ENCODE measurements at places on chromosomes 5 and 9.

- DNase-seq, result no peak
Measured at GRCh38 chr9:127015921-127016512, 101.4 kb downstream of the RALGPS1 start.

DNA sequence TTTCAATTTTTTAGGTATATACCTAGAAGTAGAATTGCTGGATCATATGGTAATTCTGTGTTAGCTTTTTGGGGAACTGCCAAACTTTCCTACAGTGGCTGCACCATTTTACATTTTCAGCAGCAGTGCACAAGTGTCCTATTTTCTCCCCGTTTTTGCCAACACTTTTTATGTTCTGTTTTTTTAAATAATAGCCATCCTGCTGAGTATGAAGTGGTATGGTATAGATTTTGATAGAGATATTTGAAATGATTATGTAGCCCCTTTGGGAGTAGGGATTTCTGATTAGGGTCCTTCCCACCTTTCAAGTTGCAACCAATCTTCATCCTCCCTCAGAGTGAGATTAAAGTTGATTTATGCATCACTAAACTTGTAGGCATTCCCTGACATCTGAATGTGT lies 76.5 kb downstream of the ARHGEF28 start:
- DNase-seq, result no peak

DNA sequence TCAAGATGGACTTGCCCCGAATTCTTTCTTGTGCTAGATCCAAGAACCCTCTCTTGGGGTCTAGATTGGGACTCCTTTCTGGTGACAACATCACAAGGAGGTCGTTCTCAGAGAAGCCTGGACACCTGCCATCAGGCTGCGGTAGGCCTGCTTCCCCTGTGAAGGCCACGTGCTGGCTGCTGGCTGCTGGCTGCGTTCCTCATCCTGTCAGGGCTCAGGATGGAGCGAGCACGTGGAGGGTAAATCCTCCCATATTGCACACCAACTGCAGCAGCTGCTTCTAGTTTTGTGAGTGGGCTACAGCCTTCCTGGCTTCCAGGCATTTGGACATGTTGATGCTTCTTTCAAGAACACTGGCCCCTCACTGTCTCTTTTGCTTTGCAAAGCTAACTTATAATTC lies 95.6 kb downstream of the HSPA4 start:
- no peak for DNase-seq

DNA sequence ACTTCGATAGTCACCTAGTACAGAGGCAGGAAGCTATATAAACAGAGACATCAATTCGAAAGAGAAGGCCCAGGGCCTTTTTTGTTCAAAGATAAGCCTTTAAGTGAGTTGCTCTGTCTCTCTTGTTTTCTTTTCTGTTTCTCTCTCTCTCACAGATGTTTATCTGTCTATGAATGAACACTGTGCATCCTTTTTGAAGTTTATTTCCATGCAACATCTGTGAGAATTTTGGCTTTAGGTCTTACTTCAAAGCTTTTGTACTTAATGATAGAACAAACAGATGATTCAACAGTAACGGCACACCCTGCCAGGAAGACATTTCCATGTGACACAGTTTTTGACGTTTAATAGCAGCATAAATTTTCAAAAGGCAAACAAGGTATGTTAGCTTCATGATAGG lies 1413.1 kb upstream of the CDH6 start:
- DNase-seq, result no peak

GRCh38 chr9:34956648-34957047 lies 1.4 kb upstream of the PHF24 start:
- DNase-seq, result no peak

GRCh38 chr9:14554886-14555285 lies 138.3 kb downstream of the ZDHHC21 start:
- no peak for DNase-seq

GRCh38 chr9:95127249-95128176 lies 190.0 kb downstream of the FANCC start:
- peak; percentile 82 for DNase-seq

DNA sequence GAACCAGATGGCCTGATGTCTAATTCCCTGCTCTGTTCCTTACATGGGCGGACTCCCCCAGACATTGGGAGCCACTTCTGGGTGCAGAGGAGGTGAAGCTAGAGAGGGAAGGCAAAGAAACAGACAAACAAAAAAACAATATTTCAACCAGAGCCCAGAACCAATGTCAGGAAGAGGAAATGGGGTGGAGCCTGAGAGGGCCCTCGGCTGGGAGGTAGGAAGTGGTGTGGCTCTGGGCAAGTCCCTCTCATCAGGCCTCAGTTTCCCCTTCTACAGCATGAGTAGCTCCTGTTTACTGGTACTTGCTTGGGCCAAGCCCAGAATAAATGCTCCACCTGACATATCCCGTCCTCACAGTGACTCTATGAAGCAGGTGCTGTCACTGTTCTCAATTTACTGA lies 11.1 kb downstream of the SH2D3C start:
- DNase-seq, result no peak

GRCh38 chr5:10540036-10540544 lies 23.8 kb upstream of the ANKRD33B start:
- no peak for DNase-seq

GRCh38 chr9:135520916-135521607 lies at the start of gene LCN1:
LCN1 (plus strand) TSS chr9:135521440; CDS start chr9:135521498, 58 bp downstream.
- no peak for DNase-seq

GRCh38 chr5:139451878-139452660 lies 10.5 kb downstream of the ECSCR start:
- no peak for DNase-seq

GRCh38 chr5:157729858-157730257 lies 1.4 kb upstream of the THG1L start:
- no peak for DNase-seq

DNA sequence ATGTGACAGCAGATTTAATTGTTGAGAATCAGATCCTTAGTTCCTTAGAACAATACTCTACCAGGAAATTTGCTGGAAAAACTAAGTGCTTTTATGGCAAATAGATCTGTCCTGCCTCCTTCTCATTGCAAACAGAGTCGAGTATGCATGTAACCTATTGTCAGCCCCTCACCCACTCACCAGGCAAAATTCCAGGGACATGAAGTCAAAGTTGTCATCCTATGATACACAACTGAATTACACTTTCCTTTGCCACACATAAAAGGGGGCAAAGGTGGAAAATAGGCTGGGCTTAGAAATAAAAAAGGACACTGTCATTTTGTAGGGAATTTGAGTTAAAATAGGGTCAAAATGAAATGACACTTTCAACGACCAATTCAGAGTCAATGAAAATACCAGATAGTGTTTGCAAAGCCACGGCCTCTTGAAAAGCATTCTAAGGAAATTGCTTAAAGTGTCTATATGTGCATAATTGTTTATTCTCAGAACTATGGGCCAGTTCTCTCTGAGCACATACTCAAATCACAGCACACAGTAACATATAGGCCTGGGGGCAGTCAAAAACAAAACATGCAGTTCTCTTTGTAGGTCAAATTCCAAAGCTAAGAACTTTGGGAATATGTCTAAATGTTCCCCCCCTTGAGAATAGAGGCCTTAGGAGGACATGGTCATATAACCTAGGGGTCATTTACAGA lies 452.8 kb downstream of the NFIB start:
- no peak for DNase-seq

DNA sequence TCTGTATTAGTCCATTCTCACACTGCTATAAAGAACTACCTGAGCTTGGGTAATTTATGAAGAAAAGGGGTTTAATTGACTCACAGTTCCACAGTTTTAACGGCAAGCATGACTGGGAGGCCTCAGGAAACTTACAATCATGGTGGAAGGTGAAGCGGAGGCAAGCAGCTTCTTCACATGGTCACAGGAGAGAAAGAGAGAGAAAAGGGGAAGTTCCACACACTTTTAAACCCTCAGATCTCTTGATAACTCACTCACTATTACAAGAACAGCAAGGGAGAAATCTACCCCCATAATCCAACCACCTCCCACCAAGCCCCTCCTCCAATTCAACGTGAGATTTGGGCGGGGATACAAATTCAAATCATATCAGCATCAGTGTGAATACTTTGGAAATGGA lies 133.4 kb upstream of the SLC30A5 start:
- no peak for DNase-seq

DNA sequence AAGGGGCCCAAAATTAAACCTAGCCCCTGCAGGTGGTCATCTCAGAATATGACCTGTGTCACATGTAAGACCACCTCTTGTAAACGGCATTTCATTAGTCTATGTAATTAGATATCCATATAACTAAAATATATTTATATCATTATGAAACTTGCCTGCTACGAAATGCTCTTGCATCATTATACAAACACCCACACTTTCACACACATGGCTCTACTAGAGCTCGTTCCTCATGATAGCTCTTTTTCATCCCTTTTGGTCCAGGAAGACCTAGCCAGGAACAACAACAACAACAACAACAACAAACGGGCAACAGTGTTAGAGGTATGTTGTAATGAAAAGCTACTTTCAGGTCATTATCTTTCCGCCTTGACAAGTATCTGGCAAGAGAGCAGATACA lies 58.6 kb downstream of the LHFPL2 start:
- no peak for DNase-seq

GRCh38 chr9:129140397-129141065 lies 29.3 kb downstream of the PTPA start:
- DNase-seq, result no peak

DNA sequence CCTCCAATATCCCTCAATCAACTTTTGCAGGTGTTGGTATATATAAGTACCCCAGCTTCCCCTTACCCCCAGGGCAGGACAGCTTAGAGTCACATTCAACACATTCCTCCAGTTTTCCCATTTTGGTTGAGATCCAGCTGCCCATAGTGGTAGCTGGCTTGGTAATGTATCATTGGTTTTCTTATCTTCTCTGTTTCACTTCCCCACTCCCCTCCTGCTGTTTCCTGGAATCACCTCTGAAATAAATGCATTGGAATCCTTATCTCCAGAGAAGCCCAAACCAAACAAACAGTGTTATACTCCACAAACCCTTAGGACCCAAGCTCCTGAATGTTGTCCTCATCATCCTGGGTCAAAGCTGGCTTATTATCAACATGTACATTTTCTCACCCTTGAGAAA lies 184.8 kb downstream of the TMEM38B start:
- DNase-seq, result no peak

DNA sequence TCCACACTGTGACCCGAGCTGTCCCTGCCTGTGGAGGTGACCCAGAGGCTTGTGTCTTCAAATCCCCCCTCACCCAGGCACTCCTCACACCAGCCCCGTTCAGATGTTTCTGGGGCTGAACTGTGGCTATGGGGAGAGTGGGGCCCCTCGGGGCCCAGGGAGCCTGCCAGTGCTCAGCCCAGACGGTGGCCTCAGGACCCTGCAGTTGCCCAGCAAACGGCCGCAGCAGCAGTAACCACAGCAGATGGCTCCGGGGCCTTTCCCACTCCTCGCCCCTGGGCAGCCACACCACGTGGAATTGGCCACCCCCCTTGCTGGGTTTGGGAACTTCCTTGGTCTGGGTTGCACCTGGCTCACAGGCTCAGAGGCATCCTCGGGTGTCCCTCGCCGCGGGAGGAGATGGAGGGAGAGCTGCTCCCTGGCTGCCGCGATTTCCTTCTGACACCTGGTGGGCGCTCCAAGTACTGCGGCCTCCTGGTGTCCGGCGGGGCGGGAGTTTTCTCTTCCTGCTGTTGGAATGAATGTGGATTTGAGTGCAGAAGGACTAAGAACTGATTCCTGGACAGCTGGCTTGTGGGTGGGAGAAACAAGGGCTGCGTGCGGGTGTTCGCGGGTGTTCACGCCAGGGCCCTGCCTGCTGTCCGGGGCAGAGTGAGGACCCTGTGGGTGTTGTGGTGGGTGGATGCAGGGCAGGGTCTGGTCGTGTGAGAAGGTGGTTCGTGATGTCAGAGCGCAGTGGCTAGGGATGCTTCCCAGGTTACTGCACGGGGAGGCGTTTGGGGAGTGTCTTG lies 97.5 kb downstream of the COL5A1 start:
- peak; percentile 83 for DNase-seq

- no peak for DNase-seq
Measured at GRCh38 chr9:134220311-134220710, 55.9 kb upstream of the RNU6ATAC start.

GRCh38 chr9:80878556-80878955 lies 810.8 kb downstream of the TLE1 start:
- DNase-seq, result no peak

DNA sequence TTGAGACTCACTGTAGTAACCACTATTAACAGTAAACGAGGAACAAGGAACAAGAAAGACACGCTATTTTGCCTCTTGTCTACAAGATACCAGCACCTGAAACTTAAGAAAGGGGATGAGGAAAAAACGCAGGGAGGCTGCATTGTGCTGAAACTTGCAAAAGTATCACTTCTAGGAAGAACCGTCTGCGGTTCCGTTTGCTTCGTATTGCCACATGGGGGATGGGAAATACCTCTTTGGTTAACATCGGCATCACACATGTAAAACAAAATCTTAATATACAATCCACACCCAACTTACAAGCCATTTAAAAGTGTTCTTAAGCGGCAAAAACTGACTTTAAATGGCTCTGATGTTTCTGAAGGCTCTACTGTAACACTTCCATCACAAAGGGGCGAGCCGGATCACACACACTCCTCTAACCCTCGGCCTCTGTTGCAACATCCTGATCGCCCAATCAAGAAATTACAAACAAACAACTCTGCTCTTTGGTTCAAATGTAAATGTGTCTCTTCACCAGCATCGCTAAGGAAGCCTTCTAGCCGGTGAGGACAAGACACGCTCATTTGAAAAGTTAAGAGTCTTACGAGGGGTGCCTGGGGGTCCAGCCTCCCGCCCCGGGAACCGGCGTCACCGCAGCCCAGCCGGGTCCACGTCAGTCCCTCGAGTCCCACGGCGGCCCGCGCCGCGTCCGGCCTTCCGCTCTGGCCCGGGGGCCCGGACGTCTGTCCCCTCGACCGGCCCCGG lies 621 bp downstream of the SEC16A start:
- DNase-seq, result no peak

Data from HEK293T (cell line).